ENCODE measurements at places on chromosomes 4 and X. TPM values are rescaled to one million over a fixed set of nuclear protein-coding genes. Genes with fewer than 3 reads are reported as not detected.

Gene MORC4
- 2.3 TPM for polyA plus RNA-seq

Gene FAT4
- 2.2 TPM for polyA plus RNA-seq

Gene GEMIN8
- 15.2 TPM for polyA plus RNA-seq

Gene PLRG1
- polyA plus RNA-seq, result 33.4 TPM

Gene SPANXC
- polyA plus RNA-seq, result not detected

Gene RAB41
- not detected for polyA plus RNA-seq

Gene F9
- polyA plus RNA-seq, result not detected

Gene TSPAN6
- 4.3 TPM for polyA plus RNA-seq

Gene CITED1
- polyA plus RNA-seq, result 0.83 TPM

Gene GPRASP1
- 7.4 TPM for polyA plus RNA-seq

Gene CENPVL1
- not detected for polyA plus RNA-seq
